SIG-M5 (cell line): ENCODE measurements at places on chromosomes 11 and 22.

GRCh38 chr11:40100162-40100553 lies 1359.3 kb downstream of the LRRC4C start:
- no peak for DNase-seq

- no peak for DNase-seq
Observed at GRCh38 chr22:44441401-44442185, 56.4 kb downstream of the RTL6 start.

DNA sequence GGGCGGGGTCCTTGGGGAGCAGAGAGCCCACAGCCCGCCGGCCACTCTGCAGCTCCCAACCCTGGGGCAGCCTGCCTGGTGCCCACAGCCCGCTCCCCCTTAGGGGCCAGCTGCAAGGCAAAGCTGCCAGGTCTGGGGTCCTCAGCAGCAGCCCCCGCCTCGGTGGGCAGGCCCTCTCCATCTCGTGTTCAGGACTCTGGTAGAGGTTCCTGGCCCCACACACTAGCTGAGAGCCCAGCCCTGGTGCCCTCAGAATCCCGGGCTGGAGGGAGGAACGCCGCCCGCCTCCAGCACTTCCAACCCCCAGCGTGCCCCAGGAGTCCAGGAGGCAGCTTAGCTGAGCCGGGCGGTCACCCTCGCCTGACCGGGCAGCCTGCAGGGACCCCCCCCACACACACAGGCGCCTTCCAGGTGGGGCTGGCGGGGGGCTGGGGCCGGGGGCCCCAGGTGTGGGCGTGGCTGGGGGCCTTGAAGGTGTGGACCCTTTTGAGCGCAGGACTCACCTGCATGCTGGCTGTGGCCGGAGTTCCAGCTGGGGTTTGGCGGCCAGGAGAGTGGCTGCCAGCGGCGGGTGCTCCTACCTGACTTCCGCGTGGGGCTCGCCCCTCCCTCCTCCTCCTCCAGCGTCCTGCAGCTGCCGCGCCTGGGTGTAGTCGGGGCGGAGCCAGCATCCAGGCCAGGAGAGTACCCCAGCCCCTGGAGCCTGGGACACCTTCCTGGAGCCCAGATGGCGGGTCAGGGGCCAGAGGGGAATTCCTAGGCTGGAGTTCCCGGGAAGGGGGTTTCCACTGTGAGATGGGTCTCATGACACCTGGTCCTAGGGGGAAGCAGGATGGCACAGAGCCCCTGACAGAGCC lies at the start of gene ANO9:
TSS of gene ANO9 (minus strand) at position 594 of the 857 bp plus-strand sequence. CDS start at position 509, 85 bp downstream.
- no peak for DNase-seq

- no peak for DNase-seq
Observed at GRCh38 chr22:44892243-44892642, 117.6 kb downstream of the PHF21B start.

DNA sequence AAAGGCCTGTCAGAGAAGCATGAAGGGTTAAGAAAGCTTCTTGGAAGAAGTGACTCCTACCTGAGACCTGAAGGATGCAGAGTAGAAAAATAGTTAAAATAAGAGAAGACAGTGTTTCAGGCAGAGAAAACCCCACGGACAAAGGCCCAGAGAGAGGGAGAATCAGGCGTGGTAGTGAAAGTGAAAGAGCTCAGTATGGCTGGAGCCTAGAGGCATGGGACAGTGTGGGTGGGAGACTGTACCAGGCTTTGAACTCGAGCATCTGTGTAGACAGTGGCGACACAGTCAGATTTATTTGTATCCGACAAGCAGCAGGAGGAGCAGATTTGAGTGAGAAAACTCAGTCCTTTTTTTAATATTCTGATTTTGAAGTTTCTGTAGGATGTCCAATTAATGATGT lies 360.0 kb downstream of the OPCML start:
- DNase-seq = no peak

DNA sequence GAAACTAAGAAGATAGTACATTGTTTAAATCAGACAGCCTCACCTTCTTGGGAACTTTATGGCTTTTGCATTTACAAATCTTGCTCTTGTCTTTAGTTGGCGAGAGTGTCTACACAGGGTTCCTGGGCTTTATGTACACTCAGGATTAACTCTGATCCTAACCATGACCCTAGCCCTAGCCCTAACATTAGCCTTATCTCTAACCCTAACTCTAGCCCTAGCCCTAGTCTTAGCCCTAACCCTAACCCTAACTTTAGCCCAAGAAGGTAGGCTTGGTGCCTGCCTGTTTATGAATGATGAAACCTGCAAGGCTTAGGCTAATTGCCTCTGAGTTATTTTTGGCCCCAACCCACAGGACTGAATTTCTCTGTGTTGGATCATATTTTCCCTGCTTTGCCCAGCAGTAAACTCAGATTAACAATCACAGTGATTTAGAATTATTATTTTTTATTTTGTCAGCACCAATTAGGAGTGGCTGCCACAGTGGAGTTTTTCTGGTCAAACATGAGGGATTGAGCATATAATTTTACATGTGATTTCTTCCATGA lies 44.1 kb upstream of the OR9Q1 start:
- no peak for DNase-seq

- no peak for DNase-seq
Observed at GRCh38 chr11:116733969-116734508, 38.7 kb downstream of the BUD13 start.

- no peak for DNase-seq
Observed at GRCh38 chr11:61012737-61013215, 41.3 kb downstream of the CD6 start.
